ENCODE measurements at places on chromosomes 7 and 10. TPM values are rescaled to one million over a fixed set of nuclear protein-coding genes. Genes with fewer than 3 reads are reported as not detected.

NODAL gene
- not detected for polyA plus RNA-seq

HOXA4 gene
- not detected for polyA plus RNA-seq

GBX1 gene
- not detected for polyA plus RNA-seq

RAMP3 gene
- polyA plus RNA-seq, result not detected

SNX10 gene
- 0.13 TPM for polyA plus RNA-seq

MTERF1 gene
- polyA plus RNA-seq, result 6.1 TPM

TET1 gene
- polyA plus RNA-seq, result 0.38 TPM

PNLIPRP2 gene
- not detected for polyA plus RNA-seq

CCDC7 gene
- polyA plus RNA-seq, result 0.44 TPM

TMEM26 gene
- polyA plus RNA-seq, result 0.06 TPM

WIPF3 gene
- 0.02 TPM for polyA plus RNA-seq

PDE6C gene
- not detected for polyA plus RNA-seq

ZNF727 gene
- polyA plus RNA-seq, result not detected

VWDE gene
- 0.03 TPM for polyA plus RNA-seq

UNCX gene
- polyA plus RNA-seq, result not detected

ZNF365 gene
- 4.5 TPM for polyA plus RNA-seq

GIMAP6 gene
- 0.05 TPM for polyA plus RNA-seq

SH2D4B gene
- polyA plus RNA-seq, result not detected

TNPO3 gene
- 32.7 TPM for polyA plus RNA-seq

GNGT1 gene
- 0.15 TPM for polyA plus RNA-seq

CALCR gene
- 0.12 TPM for polyA plus RNA-seq

TDRD1 gene
- polyA plus RNA-seq, result not detected

GTPBP4 gene
- polyA plus RNA-seq, result 36.6 TPM

CYP2C9 gene
- not detected for polyA plus RNA-seq

C7orf57 gene
- polyA plus RNA-seq, result 0.41 TPM

FXYD4 gene
- not detected for polyA plus RNA-seq
